GM12864 (cell line): ENCODE measurements at places on chromosomes 3 and 15.

DNA sequence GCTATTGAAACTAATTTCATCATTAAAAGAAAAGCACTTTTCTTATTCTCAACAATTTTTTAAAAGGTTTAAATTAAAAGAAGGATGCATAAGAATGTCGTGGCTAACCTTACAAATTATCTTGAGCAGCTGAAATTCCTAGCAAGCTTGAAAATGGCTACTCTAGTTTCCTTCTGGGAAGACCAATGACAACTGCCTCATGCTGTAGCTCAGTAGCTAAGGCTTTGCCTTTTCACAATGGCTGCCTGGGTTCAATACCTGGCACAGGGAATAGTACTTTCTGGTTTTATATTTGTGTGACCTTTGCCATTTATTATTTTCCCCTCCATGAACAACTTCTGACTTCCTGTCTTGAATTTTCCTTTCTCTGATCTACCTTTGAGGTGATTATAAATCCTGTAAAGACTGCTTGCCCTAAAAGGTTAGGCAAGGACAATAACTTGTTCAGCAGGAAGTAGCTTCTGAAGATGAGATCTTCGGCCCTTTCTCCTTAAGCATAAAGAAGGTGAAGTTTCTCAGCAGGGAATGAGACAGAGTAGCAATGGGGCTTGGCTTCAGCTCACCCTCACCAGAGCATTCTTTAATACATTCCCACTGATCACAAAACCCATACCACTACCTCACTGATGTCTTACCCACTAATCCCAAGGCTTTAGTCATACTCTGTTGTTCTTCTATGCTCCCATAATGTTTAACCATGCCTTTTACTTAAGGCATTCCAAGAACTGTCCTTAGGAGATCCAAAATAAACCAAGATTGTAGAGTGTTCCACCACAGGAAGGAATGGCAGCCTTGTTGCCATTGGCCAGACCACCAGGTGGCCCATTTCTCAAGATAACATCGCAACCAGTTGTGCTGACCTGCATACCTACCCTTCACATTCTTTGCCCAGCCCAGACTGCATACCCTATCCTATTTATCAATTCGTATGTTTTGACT, 276.8 kb downstream of the ULK4 start:
- DNase-seq: no peak

GRCh38 chr3:168139947-168140346, 44.2 kb upstream of the GOLIM4 start:
- DNase-seq: no peak

DNA sequence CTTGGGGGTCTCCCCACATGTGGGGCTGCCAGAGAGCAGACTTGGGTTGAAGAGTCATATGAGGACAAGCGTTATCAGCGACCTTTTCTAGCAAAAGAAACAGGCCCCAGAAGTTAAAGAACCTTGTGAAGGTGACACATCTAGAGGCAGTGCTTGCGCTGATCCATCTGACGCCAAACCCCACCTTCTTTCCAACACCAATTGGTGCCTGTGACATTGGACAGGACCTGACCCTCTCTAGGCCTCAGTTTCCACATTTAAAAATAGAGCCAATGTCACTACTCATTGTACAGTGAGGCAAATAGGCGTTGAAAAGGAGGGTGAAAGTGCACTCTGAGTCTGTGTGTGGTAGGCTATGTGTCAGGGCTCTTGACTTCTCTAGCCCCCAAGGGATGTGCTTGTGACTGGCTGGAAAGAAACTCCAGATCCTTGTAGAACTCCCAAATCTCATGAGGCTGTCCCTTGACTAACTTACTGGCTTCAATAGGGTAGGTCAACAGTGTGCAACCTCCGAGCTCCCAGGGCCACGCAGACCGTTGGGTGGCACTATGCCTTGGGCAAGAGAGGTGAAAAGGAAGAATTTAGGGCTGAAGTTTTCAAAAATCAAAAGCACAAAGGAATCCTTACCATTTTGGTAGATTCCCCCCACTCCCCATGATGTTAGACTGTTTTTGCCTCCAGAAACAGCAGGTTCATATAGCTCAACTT, 666 bp upstream of the FAM219B start:
- no peak for DNase-seq

DNA sequence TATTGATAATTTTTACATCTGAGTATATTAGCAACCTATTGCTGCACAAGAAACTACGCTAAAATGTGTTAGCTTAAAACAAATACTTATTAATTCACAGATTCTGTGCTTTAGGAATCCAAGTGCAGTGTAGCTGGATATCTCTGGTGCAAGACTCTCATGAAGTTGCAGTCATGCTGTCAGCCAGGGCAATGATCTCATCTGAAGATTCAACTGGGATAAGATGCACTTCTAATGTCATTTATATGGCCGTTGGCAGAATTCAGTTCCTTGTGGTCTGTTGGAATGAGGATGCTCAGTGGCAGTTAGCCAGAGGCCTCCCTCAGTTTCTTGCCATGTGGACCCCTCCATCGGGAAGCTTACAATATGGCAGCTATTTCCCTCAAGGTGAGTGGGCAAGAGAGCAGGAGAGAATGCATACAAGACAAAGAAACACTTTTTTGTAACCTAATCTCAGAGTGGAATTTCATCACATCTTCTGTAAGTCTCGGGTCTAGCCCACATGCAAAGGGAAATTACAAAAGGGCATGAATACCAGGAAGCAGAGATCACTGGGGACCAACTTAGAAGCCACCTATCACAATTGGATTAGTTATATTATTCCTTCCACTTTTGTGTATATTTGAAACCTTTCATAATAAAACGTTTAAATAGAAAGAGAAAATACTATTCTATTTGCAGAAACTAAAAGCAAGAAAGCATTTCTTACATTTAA, 61.6 kb downstream of the DPH6 start:
- DNase-seq: no peak

DNA sequence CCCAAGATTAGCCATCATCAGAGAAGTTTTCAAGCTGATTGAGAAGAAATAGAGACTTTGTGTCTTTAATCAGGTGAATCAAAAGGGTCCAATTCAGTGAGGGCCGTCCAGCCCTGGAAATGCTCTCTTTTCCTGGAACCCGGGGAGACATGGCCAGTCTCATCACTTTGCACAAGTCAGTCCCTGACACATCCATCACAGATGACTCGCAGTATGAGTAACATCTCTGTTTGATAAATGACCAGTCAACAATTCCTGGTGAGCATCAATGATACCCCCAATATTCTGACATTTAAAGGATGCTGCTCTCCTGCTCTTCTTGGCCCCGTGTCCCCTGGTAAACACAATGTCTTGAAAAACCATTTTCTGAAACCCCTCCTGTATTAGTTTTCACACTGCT, 26.7 kb downstream of the C3orf20 start:
- DNase-seq: no peak

- no peak for DNase-seq
These were observed 34.1 kb downstream of the ZNF710 start for GRCh38 chr15:90035095-90035839.

GRCh38 chr3:16998236-16998923, 113.6 kb downstream of the PLCL2 start:
- DNase-seq: no peak

- DNase-seq: no peak
These were observed 47.4 kb upstream of the WNT7A start for GRCh38 chr3:13927295-13927694.

DNA sequence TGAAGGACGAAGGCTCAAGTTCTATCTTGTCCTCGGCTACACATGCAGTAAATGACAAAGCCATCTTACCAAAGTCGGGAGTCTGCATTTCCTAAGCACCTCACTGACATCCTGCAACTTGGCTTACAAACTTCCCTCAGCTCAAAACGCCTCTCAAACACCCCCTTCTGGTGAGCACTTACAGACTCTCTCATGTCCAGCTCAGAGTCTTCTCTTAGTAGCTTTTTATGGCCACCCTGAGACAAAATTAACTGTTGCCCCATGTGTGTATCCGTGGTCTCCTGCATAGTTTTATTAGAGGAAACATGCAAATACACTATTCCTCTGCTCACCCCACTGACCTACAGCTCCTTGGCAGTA, 819.7 kb downstream of the FHIT start:
- no peak for DNase-seq

DNA sequence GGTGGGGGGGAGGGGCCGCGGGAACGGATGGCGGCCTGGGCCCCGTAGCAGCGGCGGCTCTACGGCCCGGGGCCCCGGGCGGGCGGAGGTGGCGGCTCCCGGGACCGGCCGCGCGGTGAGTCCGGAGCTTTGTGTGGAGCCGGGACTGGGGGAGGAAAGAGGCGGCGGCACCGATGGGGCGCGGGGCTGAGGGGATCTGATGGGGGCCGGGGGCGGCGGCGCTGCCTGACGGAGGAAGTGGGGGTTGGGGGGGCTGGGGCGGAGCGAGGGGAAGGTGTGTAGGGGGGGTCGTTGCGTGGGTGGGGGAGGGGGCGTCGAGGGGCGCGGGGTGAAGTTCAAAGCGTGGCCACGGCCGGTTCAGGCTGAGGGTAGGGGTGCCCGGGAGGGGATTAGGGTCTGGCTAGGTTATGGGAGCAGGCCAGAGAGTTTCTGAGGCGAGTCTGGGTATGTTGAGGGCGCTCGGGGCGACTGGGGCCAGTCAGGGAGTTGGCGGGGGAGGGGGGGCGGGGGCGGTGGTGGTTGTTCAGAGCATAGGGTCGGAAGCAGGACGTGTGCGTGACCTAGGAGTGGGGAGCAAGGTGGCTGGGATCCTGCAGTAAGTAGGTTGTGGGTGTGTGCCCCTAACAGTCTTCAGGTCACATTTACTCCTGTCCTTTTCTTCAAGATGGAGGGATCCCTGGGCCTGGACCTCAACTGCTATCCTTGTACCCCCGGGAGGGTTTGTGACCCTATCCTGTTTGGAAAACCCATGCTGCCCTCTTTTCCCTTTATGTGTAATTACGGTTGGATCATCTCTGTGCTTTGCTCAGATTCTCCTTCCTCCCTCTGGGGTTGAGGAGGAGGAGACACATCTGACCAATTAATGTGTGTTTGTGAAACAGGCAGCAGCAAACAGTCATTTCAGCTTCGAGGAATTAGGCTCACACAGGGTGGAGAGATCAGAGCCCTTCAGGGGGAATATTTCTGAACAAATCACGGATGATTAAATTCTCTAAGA, 644 bp downstream of the ZNF609 start:
- peak; percentile 40 for DNase-seq

GRCh38 chr3:39126532-39127071, 19.1 kb downstream of the TTC21A start:
- DNase-seq: no peak

- no peak for DNase-seq
These were observed 1.6 kb downstream of the LINGO1 start for GRCh38 chr15:77630956-77631744.

- DNase-seq: no peak
These were observed 38.9 kb upstream of the MYZAP start for GRCh38 chr15:57552678-57553334.

DNA sequence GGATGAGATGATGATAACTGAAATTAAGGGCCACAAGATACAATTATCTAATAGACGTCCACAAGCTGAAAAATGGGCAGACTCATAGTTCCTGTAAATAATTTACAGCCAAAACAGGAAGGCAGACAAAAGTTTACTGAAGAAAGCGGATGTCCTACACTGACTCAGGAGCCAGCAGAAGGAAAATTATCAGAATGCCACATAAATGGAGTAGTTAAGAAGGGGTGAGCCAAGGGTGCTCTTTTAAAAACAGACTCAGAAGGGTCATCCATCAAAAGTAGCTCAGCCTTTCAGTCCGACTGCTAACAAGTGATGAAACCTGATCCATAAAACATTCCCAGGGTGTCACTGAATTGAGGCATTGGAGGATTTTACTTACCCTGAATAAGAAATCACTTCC, 39.8 kb downstream of the TUSC7 start:
- no peak for DNase-seq

GRCh38 chr3:59818033-59818918, 768.5 kb upstream of the CFAP20DC start:
- DNase-seq: no peak

DNA sequence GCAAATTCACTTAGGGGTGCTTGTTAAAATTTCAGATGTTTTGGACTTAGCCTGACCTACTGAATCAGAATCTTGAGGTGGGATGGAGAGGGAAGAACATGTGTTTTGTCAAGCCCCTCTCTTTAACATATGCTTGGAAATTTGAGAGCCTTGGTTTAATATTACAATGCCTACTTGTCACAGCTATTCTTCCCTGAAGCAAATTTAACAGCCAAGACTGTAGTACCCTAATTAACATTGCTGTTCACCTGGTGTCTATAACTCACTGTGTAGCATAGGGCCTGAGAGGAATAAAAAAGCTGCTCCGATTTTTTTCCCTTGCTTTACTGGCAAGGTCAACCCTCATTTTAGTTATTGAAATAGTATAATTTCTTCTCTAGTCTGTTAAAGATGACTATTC, 880.1 kb downstream of the CADM2 start:
- no peak for DNase-seq

- no peak for DNase-seq
These were observed 75.5 kb downstream of the SPATA16 start for GRCh38 chr3:173065543-173065981.

- DNase-seq: no peak
These were observed 56.4 kb downstream of the IQSEC1 start for GRCh38 chr3:13016721-13017255.

DNA sequence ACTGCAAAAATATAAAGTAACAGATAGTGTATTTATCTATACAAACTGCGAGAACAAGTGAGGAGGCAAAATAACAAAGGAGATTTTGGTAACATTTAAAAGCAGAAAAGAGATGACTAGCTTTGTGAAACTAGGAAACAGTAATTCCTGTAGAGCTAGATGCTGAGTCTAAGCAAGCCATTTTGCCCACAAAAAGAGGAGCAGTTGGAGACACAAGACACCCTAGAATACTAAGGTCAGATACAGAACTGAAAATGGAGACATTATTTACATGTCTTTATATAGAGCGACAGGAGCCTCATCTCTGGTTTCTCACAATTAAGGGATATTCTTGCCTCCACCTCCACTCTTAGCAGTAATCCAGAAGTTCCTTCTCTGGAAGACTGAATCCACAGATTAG, 732.4 kb upstream of the GBE1 start:
- no peak for DNase-seq

DNA sequence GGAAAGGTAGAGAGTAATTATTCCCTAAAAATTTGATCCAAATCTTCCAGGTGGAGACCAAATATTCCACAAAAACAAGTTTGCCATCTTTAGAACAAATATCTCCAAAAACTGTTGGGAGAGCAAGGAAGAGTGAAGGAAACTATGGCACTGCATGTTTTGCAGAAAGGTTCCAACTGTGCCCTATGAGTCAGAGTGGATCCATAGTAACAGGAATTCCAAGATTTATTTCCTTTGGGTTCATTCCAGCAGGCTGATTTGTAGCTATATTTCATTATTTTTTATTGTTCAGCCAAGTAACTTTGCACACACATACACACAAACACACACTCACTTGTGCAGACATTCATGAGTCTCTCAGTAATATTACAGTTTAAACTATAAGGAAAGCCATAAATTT, 459.7 kb upstream of the EPHA6 start:
- no peak for DNase-seq

GRCh38 chr15:91508633-91509032, 344.9 kb upstream of the SLCO3A1 start:
- DNase-seq: no peak

DNA sequence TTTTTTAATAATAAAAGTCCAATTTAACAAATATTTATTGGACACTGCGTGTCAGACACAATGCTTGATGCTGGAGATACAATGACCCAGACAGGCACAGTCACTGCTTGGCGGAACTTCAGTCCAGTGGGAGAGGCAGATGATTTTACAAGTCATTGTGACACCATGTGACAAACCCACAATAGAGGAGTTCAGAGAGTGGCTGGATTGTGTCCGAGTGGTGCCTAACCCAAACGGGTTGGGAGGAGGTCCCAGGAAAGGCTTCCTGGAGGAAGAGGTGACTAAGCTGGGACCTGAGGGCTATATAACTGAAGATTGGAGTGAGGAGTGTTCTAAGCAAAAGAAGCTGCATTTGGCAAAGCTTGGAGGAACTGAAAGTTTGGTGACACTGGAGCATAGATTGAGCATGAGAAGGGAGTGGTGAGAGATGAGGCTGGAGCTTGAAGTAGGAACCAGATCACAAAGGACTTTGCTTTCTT, 41.4 kb downstream of the CRTC3 start:
- DNase-seq: no peak
